ENCODE measurements at places on chromosomes 7 and 10. TPM values are rescaled to one million over a fixed set of nuclear protein-coding genes. Genes with fewer than 3 reads are reported as not detected.
A peak's percentile ranks its signal among the peaks of the same experiment; 100 is the strongest.

GRCh38 chr7:155358066-155358947 lies 60.6 kb downstream of the INSIG1 start:
- DNase-seq: no peak

DNA sequence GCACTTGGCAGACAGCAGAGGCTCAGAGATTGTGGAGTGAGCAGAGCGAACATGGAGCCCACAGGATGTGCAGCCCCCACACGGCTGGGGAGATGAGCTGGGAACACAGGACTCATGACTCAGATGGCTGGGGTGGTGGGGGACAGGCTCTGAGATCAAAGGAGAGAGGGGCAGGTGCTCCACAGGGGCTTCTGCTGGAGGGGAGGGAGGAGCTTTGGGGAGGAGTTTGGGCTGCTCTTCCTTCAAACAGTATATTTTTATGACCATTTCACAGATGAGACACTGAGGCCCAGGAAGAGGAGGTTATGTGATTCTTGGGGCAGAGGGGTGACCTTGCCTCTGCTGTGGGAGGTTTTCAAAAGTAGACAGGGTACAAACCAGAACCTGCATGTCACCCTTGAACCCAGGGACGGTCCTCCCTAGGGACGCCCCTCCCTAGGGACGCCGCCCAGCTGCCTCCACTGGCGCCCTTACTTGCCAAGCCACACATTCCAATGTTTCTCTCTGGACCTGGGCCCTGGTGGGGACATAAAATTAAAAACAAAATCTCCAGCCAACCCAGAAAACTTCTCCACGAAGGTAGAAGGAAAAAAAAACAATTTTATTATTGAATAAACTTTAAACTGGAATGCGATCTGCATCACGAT lies 981 bp upstream of the CRYGN start:
- DNase-seq: no peak

DNA sequence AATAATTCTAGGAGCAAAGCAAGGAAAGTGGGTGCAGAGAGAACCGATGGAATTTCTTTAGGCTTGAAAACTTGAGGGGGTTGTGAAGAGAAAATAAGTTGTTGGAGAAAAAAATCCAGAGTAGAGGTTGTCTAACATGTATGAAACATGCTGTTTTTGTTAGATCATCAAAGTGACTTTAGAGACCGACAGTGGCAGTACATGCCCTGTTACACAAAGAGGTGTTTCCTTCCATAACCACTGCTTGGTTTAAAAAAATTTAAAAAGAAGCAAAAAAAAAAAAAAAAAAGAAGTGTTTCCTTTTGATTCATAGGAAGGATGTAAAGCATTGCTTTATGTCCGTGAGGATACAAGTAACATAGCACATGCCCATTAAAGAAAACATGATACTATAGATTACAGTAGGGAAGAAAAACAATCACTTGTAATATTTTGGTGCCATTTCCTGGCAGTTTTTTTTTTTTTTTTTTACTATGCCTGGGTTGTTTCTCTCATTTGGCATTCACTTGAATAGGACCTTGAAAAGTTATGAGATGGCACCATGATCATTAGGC lies 6.1 kb downstream of the ENTPD1 start:
- DNase-seq: peak; percentile 26

DNA sequence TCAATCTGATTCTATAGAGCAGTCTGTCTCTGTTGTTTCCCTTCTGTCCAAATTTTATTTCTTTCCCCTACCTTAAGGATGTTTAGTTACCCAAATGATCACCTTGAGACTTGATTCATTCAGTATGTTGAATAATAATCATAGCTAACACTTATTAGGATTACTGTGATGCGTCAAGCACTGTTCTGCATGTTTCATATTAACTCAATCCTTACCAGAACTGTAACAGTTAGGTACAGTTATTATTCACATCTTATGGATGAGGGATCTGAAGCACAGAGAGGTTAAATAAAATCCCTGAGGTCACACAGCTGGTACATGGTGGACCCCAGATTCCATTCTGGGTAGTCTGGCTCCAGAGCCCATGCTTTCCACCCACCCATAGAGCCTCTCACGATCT lies 97.9 kb upstream of the SAMD8 start:
- no peak for DNase-seq

- no peak for DNase-seq
These were observed 453.9 kb downstream of the PTPRN2 start for GRCh38 chr7:158133515-158134271.

GRCh38 chr10:114334301-114334700 lies 70.0 kb downstream of the AFAP1L2 start:
- no peak for DNase-seq

DNA sequence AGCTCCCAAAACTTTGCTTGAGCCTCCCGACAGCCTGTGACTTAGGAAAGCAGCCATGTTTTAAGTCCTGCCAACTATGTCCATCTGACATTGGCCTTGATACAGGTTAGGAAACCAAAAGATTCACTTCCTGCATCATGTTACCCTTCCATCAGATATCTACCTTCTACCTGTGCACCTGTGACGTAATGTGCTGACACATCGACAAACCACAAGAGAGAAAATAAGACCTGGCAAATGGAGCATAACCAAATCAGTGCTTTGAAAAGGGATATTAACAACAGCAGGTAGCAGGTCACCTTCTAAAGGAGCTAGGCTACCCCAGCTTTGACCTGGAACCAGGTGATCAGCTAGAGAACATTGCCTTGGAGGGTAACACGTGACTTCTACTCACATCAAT lies 14.8 kb upstream of the PRR15 start:
- no peak for DNase-seq

GRCh38 chr7:44867073-44867995 lies 18.0 kb downstream of the PURB start:
- DNase-seq: no peak

GRCh38 chr7:50962962-50963374 lies 180.3 kb upstream of the GRB10 start:
- DNase-seq: no peak

GRCh38 chr7:94656925-94657731 lies 1.2 kb upstream of the SGCE start:
- peak; percentile 24 for DNase-seq

DNA sequence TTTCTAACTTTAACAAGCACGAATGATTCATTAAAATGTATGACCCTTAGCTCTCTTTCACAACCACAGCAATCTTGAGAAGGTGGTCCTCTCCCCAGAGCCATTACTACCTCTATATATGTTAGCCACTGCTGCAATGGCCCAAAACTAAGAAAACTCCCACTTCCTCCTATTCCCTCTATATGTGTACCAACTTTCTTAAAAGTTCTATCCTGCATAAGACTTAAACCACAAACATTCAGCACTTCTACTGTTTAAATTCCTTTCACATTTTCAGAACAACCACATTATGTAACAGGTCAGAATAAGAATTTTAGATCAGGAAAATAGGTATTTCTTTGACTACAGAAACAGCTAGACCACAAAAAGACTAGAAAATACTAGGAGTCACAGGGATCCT lies 36.2 kb downstream of the WASL start:
- DNase-seq: no peak

DNA sequence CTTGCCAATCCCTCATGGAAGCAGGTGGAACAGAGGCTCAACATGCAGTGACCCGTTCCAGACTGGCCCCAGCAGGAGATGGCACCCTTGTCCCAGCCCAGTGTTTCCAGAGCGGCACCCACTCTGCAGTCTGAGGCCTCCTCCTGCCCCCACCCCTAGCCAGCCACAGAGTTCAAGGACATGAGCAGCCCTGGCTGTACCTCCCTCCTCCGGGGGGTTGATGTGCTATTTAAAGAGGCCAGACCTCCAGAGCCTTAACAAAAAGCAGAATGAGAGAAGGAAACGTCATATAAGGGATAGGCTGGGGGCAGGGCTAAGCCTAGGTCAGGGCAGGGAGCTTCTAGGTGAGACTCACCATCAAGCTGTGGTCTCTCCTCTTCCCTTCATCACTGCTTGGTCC lies 115.7 kb upstream of the NANOS1 start:
- DNase-seq: no peak

DNA sequence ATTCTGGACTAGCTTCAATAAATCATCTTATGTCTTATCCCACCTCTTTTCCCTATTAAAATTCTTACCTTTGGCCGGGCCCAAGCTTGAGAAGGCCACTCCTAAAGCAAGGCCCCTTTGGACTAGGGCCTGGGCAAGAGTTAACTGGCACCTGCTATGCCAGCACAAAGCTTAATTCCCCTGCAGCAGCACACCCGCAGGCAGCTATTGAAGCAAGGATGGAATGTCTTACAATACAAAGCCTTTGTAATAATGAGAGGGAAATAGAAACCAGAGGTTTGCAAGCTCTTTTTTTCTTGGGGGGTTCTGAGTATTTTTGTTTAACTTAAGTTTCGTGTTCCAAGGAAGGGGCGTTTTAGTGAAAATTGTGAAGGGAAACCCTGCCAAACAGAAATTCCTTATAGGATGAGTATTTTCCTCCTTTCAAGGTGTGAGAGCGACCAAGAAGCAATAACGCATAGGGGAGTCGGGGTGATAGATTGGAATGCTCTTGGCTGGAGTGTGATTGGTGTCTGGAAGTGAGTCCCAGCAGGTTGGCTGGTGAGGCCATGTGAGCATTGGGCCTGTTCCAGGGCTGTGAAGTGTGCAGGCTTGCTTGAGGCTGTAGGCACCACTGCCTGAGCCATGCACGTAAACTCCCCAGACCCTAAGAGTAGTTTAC lies 148.5 kb downstream of the KIAA1217 start:
- DNase-seq: no peak

DNA sequence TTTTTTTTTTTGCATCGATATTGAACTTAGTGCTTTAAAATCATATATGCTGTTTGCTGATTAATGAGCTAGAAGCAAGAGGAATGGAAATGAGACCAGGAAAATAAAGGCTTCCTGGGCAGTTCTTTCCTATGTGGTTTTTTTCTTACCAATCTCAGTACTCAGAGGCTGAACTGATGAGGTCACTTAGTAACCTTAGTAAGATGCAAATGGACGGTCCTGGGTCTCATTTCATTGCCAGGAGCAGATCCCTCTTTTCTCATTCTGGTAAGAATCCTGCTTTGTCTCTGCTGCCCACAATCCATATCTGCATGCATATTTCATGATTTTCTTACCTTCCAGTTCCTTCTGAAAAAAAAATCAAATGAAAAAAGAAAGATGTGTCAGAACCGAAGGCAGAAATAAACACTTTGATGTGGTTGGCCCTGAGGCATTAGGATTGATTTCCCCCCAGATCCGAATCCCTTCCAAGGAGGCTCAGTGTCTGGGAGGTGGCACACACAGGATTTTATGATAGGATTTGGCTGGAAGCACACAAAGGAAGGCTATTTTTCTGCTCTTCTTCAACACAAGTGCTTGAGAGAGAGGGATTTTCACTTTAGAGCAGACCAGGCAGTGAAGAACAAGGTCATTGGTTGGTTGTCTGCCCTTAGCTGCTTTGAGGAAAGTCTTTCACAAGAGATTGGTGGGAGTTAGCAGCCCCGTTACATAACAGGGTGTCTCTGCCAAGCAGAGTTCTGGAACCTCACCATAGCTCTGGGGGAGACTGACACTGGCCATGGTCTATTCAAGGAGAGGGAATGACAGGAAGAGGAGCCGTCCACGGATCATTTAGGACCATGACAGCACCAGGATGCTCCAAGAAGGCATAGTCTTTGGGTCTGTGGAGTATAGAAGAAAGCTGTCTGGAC lies 150.0 kb downstream of the CAMK1D start:
- no peak for DNase-seq

DNA sequence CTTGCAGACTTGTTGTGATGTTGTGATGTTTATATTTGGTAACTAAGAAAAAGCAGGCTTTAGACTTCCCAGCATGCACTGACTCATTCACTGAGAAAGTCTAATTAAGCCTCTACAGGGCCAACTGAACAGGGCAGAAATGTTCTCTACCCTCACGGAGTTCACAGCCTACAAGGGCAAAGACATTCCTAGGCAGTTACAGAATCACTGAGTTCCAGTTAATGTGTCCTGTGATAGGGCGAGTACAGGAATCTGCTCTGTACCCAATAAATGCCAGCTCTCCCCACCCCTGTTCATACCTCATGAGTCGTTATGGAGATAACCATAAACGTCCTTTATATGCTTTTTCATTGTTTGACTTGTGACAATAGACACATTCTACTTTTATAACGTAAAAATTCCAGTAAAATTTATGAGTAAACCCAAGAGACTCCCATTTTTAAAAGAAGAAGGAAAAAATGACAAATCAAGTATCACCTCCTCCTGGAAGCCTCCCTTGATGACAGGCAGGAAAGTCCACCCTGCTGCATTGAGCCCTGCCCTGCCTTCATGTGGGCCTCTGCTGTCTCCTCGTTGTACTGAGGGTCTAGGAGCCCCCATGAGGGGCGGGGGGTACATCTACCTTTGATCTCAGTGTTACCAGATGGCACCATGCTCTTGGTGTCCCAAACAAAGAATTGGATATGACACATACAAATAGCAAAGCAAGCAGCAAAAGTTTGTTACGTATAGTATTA lies 14.3 kb downstream of the MUC12 start:
- no peak for DNase-seq

GRCh38 chr7:123494193-123494796 lies 40.1 kb downstream of the IQUB start:
- DNase-seq: no peak

GRCh38 chr10:42304341-42304740 lies 334.0 kb downstream of the ZNF33B start:
- DNase-seq: no peak

GRCh38 chr10:76626386-76626785 lies 1011.2 kb downstream of the KCNMA1 start:
- DNase-seq: no peak

DNA sequence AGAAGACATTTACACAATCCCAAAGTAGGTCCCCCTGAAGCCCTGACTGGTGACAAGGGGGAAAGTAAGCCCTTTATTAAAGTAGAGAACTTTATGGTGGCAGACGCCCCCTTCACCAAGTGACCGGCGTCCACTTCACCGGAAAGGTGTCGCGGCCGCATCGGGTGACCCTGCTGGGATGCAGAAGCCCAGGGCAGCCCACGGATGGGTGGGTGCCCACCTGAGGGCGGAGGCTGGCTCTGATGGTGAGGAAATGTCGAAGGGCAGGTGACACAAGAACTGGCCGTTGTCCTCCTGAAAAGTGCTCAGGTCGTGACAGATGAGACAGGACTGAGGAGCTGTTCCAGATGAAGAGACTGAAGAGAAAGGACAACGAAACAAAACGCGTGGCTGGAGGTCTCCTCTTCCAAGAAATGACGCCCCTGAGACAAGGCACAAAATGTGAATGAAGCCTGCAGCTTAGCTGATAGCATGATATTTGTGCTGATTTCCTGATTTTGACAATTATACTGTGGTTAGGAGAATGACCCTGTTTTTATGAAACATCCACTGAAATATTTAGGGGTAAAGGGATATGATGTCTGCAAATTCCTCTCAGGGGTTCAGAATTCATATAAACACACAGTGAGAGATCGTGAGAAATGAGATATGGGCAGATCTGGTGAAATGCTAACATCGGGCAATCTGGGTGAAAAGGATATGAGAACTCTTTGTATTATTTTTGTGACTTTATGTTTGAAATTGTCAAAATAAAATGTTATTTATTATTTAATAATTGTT lies 123.9 kb downstream of the PRKAG2 start:
- no peak for DNase-seq

AKR1D1 gene
- not detected for total RNA-seq

RARRES2 gene
- total RNA-seq: not detected

DPP6 gene
- total RNA-seq: not detected

CALCR gene
- total RNA-seq: not detected

ITIH5 gene
- not detected for total RNA-seq

KLF14 gene
- not detected for total RNA-seq

CLCN1 gene
- total RNA-seq: not detected
